Renal cortex interstitium (tissue), 15 donors: ENCODE measurements at places on chromosomes 1 and 21. TPM values are rescaled to one million over a fixed set of nuclear protein-coding genes. Genes with fewer than 3 reads are reported as not detected.
A peak's percentile ranks its signal among the peaks of the same experiment; 100 is the strongest.

FAM163A gene
- 1.0 TPM for polyA plus RNA-seq

DNA sequence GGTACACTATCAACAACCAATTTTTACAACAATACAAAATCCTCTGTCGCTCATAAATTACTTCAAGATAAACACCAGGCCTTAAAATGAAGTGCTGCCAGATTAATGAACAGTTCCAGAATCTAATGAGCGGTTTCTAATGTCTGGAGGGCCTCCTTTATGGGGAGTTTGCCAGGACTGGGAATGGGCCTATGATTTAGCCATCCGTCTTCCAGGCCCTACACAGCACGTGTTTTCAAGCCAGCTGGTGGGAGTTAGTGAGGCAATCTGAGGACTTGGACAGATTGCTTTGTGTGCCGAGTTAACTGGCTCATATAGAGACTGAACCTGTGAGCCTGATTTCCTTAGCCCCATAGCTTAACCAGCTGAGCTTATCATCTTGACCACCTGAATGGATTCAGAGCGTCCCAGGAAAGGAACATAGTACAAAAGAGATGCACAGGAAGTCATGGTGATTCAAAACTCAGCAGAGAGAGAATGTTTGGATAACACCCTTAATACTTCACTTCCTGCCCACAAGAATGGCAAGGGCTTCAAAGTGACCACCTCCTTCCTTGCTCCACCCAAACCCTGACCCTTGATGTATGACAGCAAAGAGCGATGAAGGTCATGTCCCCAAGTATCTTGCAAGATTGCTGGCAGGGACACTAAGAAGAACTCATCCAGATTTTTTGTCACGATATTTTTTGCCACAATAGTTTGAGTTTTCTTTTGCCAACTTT is 143.5 kb downstream of the SLC30A10 start:
- DNase-seq = no peak

- DNase-seq = no peak
Measured at GRCh38 chr1:81174811-81175476, 625.8 kb upstream of the ADGRL2 start.

- peak; percentile 69 for DNase-seq
Measured at GRCh38 chr1:32538887-32539583, at the start of gene ZBTB8A. TSS of gene ZBTB8A (plus strand) at chr1:32539427. CDS start at chr1:32592932, 53,505 bp downstream.

FHL3 gene
- polyA plus RNA-seq = 21.2 TPM

RYR2 gene
- polyA plus RNA-seq = 1.3 TPM

DNA sequence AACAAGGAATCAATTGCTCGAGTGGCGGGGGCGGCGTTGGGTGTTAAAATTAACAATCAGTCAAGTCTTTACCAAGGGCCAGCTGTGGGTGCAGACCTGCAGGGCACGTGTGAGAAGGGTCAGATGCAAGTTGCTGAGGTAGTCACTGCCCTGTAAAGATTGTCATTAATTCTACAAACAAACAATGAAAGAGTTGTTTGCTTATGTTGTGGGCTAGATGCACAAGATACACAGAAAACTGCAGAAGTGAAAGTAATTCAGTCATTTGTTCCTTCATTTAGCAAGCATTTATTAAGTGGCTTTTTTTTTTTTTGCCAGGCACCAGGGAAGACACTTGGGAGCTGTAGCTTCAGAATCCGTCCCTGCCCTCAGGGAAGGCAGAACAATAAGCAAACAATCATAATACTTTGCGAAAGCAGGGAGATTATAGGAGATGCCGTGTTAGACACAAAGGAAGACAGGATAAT is 79.5 kb downstream of the NR5A2 start:
- no peak for DNase-seq

CACNA1S gene
- 0.50 TPM for polyA plus RNA-seq

GRCh38 chr1:218323568-218324225 is 21.4 kb upstream of the TGFB2 start:
- no peak for DNase-seq

DNA sequence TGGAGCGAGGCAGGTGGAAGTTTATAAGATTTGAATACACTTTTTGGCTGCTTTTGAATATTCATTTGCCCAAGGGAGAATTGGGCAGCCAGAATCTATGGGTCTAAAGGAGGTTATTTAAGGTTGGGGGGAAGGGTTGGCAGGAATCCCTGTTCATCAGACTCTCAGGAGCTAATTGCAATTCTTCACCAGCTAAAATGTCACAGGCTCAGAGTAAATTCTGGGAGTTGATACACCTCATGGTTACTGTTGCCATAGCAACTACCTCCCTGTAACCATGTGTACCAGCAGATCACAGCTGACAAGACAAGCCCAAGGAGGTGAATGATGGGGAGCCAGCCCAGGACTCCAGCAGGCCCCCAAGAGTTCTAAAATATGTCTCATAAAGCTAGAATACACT is 75.5 kb downstream of the CAMK2N1 start:
- DNase-seq = no peak

RCAN1 gene
- polyA plus RNA-seq = 31.6 TPM

- no peak for DNase-seq
Measured at GRCh38 chr21:23401278-23401677, 2206.0 kb downstream of the MRPL39 start.

DNA sequence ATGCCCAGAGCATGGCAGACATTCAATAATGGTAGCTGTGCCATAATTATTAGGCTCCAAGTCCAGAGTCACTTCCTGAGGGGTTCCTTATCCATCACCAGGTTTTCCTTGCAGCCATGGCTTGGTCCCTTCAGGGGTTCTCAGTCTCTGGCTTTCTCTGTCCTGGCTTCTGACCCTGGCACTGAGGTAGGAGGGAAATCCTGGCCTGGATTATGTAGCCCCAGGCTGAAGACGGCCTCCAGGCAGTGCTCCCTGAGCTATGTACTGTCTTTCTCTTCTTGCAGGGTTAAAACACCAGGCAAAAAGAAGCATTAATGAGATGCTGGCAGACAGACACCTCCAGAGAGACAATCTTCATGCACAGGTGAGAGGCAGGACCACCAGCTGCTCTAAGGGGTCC is 9.5 kb upstream of the PADI3 start:
- peak; percentile 75 for DNase-seq

KCNJ9 gene
- 0.13 TPM for polyA plus RNA-seq

NGF gene
- 1.1 TPM for polyA plus RNA-seq

GRCh38 chr1:244751271-244751895 is 84.1 kb upstream of the COX20 start:
- no peak for DNase-seq

GRCh38 chr1:212944229-212944901 is 6.0 kb upstream of the VASH2 start:
- no peak for DNase-seq

DNA sequence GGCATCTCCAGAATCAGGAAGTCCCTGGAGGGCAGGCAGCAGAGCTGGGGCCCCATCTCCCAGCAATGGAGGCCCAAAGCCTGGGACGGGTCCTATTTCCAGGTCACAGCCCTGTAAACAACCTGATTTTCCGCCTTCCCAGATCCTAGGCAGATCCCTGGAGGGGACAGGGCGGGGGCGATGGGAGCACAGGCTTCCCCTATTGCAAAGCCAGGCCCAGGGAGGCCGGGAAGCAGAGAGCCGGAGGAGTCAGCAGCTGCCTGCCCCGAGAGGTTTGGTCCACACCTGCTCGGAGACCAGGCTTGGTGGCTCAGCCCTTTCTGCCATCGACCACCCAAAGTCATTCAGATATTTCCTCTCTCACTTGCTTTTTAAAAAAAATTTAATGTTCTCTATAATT is 29.2 kb downstream of the CASZ1 start:
- no peak for DNase-seq

DNA sequence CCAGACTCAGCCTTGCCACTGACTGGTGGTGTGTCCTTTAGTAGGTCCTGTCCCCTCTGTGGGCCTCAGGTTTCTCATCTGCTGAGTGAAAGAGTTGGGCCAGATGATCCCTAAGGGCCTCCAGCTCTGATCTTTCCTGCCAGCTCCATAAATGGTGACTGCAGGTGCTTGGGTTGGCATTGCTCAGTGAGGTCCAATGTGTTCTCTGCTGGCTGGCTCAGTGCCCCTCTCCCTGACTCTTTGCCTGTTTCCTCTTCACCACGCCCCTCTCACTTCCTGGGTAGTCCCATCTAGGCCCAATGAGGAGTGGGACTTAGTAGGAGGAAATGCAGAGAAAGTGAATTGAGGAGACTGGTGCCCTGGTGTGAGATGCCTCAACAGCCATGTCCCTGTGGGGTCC is 36.6 kb downstream of the UBE2T start:
- DNase-seq = no peak

DNA sequence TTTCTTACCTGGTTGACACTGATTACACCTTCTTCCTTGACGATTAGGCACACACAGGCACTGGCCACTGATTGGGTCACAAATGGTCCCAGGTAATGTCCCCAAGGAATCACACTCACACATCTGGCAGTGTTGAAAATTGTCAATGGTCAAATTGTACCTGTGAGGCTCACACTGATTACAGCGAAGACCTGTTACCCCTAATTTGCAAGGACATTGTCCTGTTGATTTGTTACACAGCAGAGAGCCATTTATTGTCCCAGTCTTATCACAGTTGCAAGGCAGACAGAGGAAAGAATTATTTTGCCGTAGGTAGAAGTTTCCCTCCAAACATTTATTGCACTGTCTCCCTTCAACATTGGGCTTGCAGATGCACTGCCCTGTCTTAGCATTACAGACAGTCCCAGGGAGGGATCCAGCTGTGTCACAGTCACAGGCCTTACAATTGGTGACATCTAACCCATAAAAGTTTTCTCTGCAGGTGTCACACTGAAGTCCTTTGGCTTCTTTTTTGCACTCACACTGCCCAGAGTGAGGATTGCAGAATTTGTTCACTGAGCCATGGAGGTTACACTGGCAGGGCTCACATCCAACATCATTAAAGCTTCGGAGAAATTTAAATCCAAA is 176.6 kb downstream of the USH2A start:
- DNase-seq = no peak

GRCh38 chr1:239765163-239765562 is 326.5 kb upstream of the FMN2 start:
- no peak for DNase-seq

- DNase-seq = no peak
Measured at GRCh38 chr1:150008699-150009098, 1.8 kb downstream of the OTUD7B start.

DNA sequence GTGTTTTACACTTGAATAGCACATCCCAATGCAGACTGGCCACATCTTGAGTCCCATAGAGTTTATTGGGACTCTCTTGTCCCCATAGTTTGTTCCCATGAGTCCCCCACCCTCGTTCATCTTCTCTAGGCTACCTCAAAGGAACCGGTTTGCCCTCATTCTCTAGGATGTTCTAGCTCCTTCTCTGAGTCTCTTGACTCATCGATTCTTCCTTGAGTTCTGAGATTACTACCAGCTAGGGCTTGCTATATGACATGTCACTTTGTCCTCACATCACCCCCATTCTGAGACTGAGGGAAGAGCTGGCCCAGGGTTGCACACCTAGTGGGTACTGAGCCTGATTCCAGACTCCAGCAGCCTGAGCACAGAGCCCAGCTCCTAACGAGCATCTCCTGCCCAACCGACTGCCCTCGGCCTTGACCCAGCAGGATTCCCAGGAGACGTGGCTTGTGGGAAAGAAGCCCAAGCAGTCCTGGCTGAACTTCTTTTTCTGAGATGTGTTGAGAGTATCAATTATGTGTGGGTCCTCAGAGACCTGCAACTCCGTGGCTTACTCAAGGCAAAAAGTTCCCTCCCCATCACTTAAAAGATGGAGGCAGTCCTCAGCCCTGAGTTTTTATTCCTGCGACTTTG is 42.0 kb downstream of the TMEM51 start:
- DNase-seq = no peak

- DNase-seq = no peak
Measured at GRCh38 chr1:19311503-19311930, 427 bp downstream of the AKR7A2 start.

DFFA gene
- polyA plus RNA-seq = 45.2 TPM

DNA sequence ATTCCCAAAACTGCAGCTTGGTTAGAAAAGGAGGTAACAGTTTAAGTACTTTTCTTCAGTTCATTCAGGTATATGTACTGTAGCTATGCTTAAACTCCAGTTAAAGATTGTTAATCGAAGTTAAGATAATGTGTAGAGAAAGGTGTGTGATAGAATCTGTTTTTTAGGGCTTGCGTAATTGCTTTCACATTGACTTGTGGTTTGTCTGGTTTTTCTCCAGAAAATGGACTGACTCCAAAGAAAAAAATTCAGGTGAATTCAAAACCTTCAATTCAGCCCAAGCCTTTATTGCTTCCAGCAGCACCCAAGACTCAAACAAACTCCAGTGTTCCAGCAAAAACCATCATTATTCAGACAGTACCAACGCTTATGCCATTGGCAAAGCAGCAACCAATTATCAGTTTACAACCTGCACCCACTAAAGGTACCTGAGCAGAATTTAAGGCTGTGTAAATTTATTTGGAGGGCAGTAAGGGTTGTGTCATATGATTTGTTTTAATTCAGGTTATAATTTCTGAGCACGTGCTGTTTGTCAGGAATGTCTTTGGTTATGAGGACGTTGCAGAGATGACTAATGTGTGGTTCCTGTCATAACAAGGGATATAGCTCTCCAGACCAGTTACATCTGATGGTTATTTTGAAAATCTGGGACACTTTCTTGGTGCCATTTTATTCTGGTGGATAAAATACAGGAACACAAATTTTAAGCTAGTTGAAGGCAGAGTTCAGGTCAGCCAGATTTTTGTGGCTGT is 26.0 kb downstream of the ATF6 start:
- DNase-seq = no peak

BGLAP gene
- 2.3 TPM for polyA plus RNA-seq

- no peak for DNase-seq
Measured at GRCh38 chr1:214031267-214031650, 43.5 kb downstream of the PROX1 start.

GRCh38 chr1:1462318-1462966 is 9.1 kb upstream of the ATAD3B start:
- no peak for DNase-seq

DNA sequence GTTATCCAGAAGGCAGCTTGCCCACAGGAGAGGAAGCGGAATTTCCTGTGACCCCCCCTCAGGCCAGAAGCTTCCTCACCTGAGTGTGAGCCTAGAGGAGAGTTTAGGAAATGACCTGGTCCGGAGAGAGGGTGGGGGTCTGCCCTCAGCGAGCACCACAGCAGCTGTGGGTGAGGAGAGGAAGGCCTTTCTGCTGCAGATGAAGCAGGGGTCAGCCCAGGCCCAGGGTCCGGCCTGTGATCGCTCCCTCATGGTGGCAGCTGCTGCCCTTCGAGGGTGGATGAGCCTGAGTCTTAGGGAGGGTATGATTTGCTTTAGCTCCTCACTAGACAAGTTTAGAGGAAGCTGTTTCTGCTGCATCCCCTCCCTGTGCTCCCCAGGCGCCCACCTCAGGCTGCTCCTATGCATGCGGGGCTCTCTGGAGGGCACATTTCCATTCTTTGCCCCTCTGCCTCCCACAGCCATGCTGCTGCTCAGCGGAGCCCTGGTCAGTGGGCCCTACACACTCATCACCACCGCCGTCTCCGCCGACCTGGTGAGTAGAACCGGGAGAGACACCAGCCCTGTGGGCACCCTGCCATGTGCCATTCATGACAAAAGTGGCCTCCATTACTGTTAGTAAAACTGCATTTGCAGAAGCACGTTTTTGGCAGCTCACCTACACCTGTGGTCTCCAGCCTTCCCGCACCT is 53.0 kb downstream of the SLC37A1 start:
- DNase-seq = no peak

- DNase-seq = no peak
Measured at GRCh38 chr1:220389634-220390033, 117.4 kb upstream of the RAB3GAP2 start.

FAM151A gene
- 32.5 TPM for polyA plus RNA-seq

- DNase-seq = peak; percentile 77
Measured at GRCh38 chr1:180515857-180516388, 13.5 kb upstream of the ACBD6 start.
